ENCODE measurements at places on chromosomes 12 and 14. TPM values are rescaled to one million over a fixed set of nuclear protein-coding genes. Genes with fewer than 3 reads are reported as not detected.

IFNG-AS1 gene
- not detected for total RNA-seq

KERA gene
- not detected for total RNA-seq

DNA sequence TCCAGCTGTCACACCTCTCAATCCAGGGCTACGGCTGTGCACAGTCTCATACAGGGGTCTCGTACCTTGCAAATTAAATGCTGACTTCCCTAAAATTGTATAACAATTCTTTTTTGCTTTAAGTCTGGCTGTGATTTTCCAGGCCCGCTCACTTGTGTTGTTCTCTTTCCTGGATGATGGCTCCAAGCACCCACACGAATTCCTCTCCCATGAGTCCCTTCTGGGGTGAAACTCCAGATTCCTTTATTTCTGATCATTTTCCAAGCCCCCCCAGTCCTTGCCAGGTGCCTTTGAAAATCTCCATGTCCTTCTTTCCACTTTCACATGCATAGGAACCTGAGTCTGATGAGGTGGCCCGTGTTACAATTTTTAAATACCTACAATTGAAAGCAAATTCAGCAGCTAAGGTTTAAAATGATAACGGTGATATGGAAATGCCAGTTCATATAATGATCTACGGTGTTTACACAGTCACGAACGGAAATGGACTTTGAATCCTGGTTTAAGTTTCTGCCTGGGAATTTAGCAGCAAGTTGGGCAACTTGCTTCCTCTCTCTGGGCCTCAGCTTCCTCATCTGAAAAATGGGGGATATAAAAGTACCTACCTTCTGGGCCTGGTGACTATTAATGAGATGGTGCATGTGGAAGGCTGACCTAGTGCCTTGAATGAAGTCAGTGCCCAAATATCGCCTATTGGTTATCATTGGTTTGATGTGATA lies 85.5 kb downstream of the STAB2 start:
- no peak for DNase-seq

KRT6C gene
- total RNA-seq = 0.61 TPM

SRRM4 gene
- total RNA-seq = not detected

FGF23 gene
- 0.47 TPM for total RNA-seq

SERPINA12 gene
- not detected for total RNA-seq
